Left cardiac atrium (tissue), 4 donors: ENCODE measurements at places on chromosomes 6 and 20.
A peak's percentile ranks its signal among the peaks of the same experiment; 100 is the strongest.

- DNase-seq: no peak
These were observed 22.3 kb downstream of the ZNF133 start for GRCh38 chr20:18310592-18310991.

DNA sequence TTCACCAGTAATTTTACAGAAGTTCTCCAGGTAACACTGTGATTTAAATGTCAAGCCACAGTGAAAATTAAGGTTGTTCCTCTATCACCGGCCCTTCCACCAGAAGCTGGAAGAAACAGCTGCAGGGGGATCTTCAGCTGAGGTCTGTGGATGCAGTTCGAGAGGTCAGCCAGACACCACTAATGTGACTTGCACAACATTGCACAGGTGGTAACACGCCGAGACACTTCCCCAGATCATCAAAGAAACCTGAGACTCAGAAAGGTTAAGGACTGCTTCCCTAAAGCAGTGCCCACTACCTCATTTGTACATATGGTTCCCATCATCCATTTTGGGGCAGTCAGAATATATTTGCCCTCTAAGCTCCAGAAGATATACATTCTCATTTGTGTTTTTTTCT is 8.1 kb upstream of the SERPINB9 start:
- DNase-seq: no peak

GRCh38 chr20:61407561-61407960 is 155.5 kb downstream of the CDH4 start:
- no peak for DNase-seq

DNA sequence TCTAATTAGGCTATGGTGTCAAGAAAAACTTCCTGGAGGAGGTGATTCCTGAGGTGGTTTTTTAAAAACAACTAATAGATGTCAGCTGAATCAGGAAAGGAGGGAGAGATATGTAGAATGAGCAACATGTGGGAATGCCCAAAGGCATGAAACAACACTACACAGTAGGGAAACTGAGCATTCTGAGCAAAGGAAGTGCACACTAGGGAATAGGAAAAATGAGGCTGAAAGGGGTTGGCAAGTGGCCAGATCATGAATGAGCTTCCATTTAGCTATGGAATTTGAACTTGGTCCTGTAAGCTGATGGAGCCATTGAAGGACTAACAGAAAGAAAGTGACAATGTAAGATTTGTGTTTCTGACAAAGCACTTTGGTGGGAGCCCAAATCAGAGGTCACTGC is 16.9 kb upstream of the SLC35F1 start:
- DNase-seq: no peak

GRCh38 chr6:142474531-142475289 is 172.9 kb downstream of the ADGRG6 start:
- no peak for DNase-seq

DNA sequence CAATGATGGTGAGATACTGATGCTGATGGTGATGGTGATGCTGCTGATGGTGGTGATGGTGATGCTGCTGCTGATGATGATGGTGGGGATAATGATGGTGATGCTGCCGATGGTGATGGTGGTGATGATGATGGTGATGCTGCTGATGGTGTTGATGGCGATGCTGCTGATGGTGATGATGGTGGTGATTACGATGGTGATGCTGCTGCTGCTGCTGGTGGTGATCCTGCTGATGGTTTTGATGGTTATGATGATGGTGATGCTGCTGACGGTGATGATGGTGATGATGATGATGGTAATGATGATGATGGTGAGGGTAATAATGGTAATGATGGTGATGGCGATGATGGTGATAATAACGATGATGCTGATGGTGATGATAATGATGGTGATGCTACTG is 50.0 kb downstream of the ARHGAP40 start:
- DNase-seq: no peak

- no peak for DNase-seq
These were observed 6.0 kb downstream of the ARMC12 start for GRCh38 chr6:35742842-35743241.

DNA sequence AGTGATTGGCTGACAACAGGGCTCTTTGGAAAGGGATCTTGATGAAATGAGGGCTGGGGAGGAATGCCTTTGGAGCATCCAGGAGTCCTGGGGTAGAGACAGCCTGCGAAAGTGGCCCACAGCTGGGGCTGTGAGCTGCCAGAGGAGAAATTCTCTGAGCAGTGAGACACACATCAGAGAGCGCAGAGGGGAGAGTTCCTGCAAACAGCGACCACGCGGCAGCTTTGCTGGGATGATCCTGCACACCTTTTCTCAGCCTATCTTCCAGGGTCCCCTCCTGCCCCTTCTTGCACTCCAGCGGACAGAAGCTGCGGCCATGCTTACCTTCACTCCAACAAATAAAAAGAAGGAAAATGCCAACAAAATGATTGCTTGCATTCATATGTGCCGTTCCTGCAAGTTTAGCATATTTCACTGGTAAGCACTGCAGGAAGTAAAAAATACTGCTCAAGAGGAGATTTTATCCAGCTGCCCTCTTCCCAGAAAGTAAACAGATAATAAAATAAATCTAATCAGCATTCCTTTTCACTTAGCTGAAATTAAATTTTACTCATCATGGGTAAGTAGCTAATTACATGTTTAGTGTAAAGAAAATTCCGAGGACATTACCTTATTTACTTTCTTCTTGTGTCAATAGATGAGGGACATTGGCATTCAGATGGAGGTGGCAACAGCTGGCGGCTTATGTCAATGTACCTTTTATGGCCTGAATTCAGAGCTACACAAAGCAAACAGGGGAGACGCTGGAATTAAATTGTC is 339.9 kb upstream of the ARID1B start:
- DNase-seq: no peak

GRCh38 chr20:14963262-14963663 is 625.9 kb upstream of the FLRT3 start:
- DNase-seq: no peak

GRCh38 chr6:44925100-44925739 is 402.9 kb upstream of the RUNX2 start:
- no peak for DNase-seq

DNA sequence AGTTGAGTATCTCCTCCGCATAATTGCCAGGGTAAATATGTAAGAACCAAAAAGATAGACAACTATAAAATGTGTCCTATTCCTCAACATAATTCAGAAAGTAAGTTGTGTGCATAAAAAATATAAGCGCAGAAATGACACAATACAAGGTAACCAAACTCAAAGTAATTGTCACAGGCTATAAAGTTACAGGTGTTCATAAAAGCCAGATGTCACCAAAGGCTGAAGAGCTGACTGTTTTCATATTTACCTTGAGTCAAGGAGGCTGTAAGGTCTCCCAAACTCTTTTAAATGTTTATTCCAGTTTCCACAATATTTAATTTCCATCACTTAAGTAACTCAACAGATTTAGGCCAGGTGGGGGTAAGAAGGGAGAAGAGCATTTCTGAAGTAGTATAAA is 192.2 kb upstream of the MARCKS start:
- DNase-seq: no peak

DNA sequence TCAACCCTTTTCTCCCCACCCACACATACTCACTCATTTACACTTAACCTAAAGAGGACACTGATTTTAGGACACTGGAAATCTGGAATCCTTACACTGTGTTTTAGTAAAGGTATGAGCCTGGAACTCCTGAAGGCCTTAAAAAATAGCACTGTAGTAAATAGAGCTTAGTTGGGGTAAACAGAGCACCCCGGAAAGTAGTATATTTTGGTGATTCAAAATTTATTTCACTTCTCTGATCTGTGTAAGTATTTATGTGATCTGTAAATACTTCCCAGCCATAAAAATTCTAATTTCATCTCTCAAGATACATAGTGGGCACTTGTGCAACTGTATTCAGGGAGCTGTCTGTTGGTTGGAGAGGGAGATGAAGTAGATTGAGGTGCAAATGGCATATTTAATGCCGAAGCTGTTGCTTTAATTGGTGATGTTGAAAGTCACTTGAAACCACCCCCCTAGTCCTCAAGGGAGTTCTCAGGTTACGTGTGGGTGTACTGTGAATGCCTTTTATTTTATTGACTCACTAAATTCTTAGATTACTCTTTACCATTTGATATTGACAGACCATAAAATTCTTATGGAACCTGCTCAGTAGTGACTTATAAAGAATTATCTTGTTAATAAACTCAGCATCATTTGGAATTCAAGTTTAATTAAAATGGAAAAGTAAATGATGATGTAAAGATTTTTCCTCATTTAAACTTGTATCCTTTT is 154.9 kb downstream of the SOX4 start:
- no peak for DNase-seq

- no peak for DNase-seq
These were observed 654.5 kb upstream of the PTCHD4 start for GRCh38 chr6:48765352-48765961.

GRCh38 chr6:57108691-57109090 is 18.7 kb downstream of the ZNF451 start:
- DNase-seq: no peak

DNA sequence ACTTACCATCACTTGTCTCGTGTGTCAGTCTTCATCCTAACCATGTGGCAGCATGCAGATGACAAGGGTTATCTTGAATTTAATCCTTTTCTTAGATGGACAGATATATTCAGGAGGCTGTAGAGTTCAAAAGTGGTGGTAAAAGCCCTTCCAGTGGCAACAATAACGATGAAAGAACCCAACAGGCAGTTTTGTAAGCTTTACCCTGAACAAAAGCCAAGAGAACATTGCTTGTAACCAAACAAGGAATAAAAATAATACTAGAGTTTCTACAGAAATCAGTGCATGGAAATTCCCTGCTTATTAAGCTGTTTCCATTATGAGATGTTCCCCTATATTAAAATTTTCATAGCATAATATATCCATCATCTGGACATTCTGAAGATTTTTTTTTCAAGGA is 69.7 kb downstream of the PDE7B start:
- no peak for DNase-seq

- DNase-seq: no peak
These were observed 19.0 kb upstream of the PRND start for GRCh38 chr20:4702562-4703280.

- DNase-seq: no peak
These were observed 646.3 kb downstream of the UTRN start for GRCh38 chr6:144931172-144932035.

- DNase-seq: no peak
These were observed 1.3 kb downstream of the YWHAB start for GRCh38 chr20:44886828-44887227.

DNA sequence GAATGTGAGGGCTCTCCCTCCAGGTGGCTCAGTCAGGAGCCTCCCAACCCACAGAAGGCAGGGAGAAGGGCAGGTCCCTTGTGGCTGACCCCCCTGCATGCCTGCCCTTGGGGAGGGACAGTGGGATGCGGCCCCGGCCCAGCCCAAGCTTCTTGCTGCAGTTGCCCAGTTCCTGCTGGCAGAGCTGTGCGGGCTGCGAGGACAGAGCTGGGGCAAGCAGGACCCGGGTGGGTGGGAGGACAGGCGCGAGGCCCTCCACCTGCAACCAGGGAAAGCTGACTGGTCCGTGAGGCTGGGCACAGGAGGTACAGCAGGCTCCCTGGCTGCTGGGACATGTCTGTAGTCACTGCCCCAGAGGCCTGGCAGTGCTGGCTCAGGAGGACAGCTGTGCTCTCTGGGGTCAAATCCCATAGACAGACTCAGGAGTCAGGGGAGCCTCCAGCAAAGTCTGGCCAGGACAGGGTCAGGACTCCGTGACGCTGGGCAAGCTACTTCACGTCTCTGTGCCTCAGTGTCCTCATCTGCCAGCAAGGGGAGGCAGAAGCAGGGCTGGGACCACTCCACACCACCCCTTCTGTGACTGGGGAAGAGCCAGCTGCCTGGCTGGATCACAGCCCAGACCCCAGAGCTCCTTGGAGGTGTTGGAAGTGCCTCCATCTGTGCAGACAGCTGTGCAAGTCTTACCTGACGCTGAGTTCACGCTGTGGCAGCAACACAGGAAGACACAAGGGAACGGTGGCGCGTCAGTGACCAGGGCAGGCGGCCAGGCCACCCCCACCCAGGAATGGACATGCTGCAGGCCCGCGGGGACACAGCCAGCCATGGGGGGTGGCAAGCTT is 13.0 kb downstream of the UCKL1 start:
- peak; percentile 21 for DNase-seq

DNA sequence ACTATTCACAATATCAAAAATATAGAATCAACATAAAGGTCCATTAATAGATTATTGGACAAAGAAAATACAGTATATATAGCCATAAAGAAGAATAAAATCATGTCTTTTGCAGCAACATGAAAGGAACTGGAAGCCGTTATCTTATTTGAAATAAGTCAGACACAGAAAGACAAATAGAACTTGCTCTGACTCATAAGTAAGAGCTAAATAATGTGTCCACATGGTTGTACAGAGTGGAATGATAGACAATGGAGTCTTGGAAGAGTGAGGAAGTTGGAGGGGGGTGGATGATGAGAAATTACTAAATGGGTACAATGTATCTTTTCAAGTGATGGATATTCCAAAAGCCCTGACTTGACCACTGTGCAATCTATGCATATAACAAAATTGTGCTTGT is 613.5 kb downstream of the PHF3 start:
- no peak for DNase-seq
